ENCODE measurements at places on chromosomes 4 and X.

GRCh38 chrX:51894697-51895336 lies 1.4 kb downstream of the MAGED1 start:
- no peak for DNase-seq

DNA sequence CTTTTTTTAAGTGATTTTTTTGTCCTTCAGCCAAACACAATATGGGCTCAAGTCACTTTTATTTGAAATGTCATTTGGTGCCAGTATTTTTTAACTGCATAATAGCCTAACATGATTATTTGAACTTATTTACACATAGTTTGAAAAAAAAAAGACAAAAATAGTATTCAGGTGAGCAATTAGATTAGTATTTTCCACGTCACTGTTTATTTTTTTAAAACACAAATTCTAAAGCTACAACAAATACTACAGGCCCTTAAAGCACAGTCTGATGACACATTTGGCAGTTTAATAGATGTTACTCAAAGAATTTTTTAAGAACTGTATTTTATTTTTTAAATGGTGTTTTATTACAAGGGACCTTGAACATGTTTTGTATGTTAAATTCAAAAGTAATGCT lies 62.1 kb downstream of the EDNRA start:
- DNase-seq, result no peak

- no peak for DNase-seq
Measured at GRCh38 chrX:39309721-39310152, 508.5 kb downstream of the MID1IP1 start.

DNA sequence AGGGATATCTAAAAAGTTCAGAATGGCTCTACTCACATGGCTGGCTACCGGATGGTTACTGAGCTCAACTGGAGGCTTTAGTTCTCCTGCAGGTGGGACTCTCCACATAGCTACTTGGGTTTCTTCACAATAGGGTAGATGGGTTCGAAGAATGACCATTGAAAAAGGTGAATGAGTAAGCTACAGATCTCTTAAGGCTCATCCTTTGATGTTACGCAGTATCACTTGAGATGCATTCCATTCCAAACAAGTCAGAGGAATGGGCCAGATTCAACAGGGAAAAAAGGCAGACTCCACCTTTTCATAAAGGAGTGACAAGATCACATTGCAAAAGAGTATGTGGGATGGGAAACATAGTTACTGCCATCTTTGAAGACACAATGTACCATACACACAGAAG lies 52.6 kb downstream of the DDX53 start:
- no peak for DNase-seq

GRCh38 chr4:139740121-139740520 lies 74.5 kb downstream of the MGST2 start:
- no peak for DNase-seq

All from Kasumi-1 (cell line).